Lung (tissue), 17 donors: ENCODE measurements at places on chromosomes 6 and 20.

DNA sequence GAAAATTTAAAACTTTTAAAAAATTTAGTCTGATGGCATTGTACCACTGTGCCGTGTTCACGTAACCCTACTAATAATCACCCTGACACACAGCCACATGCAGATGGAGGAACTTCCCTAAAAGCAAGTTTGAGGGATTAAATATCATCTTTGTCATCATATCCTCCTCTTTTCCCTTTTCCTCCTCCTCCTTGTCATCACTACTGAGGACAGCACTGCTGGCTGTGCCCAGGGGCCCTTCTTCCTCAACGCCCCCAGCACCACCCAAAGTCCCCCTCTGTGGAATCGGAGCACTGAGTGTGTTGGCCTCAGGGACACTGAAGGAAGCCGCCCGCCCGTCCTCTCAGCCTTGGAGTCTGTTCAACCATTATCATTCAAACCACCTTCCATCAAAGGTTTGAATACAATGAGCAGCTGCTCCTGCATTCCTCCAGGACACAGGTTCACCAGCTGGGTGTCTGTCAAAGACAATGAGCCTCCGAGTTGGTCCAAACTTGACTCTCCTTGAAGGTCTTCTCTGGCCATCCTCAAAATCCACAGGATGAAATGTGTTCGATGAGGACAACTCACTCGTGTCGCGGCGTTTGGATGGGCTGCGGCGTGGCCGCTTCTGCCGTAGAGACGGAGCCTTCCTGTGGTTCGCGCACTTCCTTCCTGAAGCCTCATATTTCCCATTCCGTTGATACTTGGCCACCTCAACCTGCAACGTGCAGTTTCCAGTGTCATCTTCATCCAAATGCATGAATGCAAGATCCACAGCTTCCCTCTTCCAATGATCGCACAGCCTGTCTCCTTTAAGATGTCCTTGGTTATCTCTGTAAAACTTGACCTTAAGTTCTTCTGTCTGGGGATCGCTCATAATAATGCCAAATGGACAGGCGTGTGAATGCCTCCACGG is 23.3 kb downstream of the NQO2 start:
- DNase-seq, result no peak

DNA sequence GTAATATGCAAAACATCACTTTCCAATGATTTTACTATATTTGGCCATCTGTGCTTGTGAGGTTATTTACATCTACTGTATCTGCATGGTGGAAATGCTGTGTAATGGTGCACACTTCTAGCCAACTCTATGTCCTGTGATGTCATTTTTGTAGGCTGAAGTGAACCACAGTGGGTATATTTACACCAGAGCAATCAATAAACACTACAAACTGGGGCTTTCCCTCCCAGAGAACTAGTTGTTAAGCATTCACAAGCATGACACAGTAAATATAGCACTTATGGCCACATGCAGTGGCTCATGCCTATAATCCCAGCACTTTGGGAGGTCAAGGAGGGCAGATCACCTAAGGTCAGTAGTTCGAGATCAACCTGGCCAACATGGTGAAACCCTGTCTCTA is 4.9 kb downstream of the SLC22A2 start:
- no peak for DNase-seq

- peak; percentile 19 for DNase-seq
Measured at GRCh38 chr20:3340443-3340842, 67.0 kb downstream of the DNAAF9 start.

GRCh38 chr20:64160118-64160517 is 4.1 kb upstream of the MYT1 start:
- no peak for DNase-seq

GRCh38 chr20:35387334-35387733 is 24.4 kb downstream of the UQCC1 start:
- no peak for DNase-seq

DNA sequence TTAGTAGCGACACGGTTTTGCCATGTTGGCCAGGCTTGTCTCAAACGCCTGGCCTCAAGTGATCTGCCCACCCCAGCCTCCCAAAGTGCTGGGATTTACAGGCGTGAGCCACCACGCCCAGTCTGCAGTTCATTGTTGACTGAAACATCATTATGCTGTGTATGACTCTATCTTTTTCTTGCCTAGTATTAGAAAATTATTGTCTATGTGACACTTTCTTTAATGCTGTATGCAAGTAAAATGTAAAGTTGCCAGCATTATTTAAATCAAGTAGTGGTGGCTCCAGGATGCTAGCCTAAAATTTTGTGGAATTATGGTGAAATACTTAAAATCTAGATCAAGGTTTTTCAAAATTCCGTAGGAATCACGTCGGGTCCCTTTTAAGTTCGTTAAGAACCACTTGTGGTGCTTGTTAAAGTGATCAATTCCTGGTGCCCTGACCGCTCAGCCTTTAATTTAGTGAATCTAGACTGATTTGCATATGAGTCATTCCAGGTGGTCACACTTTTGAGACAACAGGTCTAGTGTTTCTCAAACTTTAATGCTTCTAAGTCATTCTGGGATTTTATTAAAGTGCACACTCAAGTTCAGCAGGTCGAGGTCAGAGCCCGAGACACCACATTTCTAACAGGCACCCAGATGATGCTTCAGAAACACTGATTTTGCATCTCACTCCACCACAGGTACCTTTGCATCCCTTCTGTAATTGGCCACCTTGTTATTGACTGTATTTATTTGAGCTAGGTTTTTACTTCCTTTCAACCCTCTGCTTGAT is 132.6 kb upstream of the MTHFD1L start:
- no peak for DNase-seq

- no peak for DNase-seq
Measured at GRCh38 chr6:18022398-18023231, 35.2 kb upstream of the KIF13A start.

- no peak for DNase-seq
Measured at GRCh38 chr20:39282619-39283092, 320.5 kb downstream of the DHX35 start.

- no peak for DNase-seq
Measured at GRCh38 chr20:51319522-51319921, 223.0 kb downstream of the NFATC2 start.

DNA sequence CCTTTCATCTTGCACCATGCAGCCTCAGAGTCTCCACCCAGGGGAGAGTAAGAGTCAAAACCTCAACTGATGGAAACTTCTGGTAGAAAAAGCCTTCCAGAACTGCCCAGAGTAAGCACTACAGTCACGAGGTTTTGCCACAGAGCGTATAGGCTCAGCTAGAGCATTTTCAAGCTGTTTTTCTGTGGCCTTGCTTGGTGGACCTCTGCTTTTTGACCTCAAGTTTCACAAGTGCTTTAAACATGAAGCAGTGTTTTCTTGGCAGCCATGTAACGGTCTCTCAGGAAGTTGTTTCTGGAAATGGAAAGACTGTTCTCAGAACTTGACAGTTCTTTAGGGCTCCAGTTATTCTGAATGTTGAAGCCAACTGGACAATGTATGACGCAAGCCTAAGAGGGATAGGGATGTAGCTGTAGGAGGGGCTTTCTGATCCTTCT is 146.5 kb downstream of the ZDHHC14 start:
- DNase-seq, result peak; percentile 100

- DNase-seq, result no peak
Measured at GRCh38 chr6:48606618-48607017, 495.6 kb upstream of the PTCHD4 start.

- no peak for DNase-seq
Measured at GRCh38 chr6:119379809-119380208, 30.2 kb upstream of the MAN1A1 start.

GRCh38 chr6:70479236-70479635 is 65.9 kb downstream of the FAM135A start:
- DNase-seq, result peak; percentile 38
